DMS79 (cell line): ENCODE measurements at places on chromosomes 3 and 15.

GRCh38 chr15:70906842-70907241 is 14.2 kb downstream of the LRRC49 start:
- DNase-seq, result no peak

GRCh38 chr3:80017369-80017768 is 249.6 kb upstream of the ROBO1 start:
- DNase-seq, result no peak

DNA sequence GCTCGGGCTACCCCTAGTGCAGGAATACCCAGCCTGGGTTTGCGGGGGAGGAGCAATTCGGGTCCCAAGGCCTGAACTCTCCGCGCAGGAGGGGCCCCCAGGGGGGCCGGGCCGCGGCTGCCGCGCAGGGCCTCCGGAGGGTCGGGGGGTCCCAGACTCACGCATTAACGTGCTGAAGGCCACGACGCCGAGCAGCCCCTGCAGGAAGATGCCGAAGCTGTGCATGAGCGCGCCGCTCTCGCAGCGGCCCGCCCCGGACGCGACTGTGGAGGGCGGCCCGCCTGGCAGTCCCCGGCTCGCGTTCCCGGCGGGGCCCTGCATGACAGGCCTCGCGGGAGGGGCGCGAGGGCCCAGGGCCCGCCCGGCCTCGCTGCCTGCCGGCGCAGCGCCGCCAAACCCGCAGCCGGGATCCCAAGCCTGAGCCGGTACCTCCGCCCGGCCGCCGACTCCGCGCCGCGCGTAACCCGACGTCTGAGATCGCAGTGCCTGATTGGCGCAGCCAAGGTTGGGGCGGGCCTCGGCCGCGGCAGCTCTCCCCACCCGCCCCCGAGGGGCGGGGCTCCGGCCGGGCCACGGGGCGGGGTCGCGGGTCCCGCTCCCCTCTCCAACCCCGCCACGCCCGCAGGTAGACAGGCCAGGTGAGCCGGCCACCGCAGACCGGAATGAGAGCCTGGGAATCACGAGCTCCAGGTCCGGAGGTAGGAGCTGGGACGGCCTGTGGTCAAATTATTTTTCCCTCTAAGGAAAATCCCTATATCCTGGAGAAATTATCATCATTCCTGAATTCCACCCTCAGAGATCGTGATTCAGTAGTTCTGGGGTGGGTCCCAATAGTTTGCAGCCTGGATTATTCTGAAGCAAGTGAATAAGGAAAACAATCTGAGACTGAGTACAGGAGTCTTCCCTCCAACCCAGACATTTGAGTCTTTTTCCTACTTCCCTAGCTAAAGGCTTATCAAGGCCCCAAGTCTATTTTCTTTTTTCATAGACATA is at the start of gene STIMATE:
STIMATE (minus strand) TSS at position 419 of the 993 bp plus-strand sequence; CDS start at position 321, 98 bp downstream.
- DNase-seq, result peak; percentile 9

DNA sequence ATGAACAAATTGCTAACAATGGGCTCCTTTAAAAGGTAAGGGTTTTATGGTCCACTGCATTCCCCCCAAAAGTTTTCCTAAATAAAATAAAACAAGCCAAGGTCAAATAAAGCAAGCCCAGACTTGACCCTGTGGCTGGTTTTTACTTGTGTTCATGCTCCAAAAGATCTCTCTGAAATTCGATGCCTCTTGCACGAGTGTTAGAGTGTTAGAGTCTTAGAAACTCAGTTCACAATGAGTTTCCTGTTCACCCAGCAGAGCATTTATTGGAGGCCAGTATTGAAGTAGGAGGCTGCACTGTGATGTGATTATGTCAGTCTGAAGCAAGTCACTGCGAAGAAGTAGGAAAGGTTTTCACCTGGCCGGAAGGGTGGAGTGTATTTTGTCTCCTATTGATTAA is 59.9 kb upstream of the LRTM1 start:
- peak; percentile 63 for DNase-seq

GRCh38 chr15:51382787-51383186 is 41.3 kb downstream of the GLDN start:
- no peak for DNase-seq

GRCh38 chr3:105495021-105495420 is 128.3 kb downstream of the ALCAM start:
- no peak for DNase-seq
